Stimulated activated CD4-positive, alpha-beta T cell treated with anti-CD3 and anti-CD28 coated beads, TNF-alpha, amount 100 ng/mL, for 4 hours (primary cell): ENCODE measurements at places on chromosomes 13 and 19.

GRCh38 chr19:40204381-40204780, 13.2 kb downstream of the MAP3K10 start:
- no peak for DNase-seq

DNA sequence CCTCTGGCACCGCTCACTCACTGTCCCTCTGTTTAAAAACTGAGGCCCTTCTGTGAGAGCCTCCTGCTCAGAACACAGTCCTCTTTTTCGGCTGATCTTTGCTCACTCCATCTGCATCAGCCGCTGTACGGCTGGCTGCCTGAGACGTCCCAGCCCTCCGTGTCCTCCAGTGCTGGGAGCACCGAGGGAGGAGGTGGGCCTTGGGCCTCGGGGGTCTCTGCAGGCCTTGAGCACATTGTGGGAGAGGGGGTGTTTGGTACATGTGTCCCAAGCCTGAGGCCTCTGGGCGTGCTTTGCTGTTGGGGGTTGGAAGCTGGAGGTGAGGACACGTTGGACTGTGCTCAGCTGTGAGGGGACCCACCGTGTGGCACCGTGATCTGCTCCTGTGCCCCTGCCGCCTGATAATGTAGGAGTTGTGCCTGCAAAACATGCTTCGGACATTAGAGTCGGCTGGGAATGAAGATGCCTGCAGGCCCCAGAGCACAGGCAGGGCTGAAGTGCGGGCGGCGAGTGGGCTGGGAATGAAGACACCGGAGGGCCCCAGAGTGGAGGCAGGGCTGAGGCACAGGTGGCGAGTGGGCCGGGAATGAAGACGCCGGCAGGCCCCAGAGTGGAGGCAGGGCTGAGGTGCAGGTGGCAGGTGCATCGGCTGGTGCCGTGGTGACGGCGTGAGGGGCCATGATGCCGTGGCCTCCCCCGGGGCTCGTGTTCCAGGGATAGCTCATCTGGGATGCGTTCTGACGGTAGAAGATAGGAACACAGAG, 30.6 kb downstream of the MCF2L start:
- no peak for DNase-seq

DNA sequence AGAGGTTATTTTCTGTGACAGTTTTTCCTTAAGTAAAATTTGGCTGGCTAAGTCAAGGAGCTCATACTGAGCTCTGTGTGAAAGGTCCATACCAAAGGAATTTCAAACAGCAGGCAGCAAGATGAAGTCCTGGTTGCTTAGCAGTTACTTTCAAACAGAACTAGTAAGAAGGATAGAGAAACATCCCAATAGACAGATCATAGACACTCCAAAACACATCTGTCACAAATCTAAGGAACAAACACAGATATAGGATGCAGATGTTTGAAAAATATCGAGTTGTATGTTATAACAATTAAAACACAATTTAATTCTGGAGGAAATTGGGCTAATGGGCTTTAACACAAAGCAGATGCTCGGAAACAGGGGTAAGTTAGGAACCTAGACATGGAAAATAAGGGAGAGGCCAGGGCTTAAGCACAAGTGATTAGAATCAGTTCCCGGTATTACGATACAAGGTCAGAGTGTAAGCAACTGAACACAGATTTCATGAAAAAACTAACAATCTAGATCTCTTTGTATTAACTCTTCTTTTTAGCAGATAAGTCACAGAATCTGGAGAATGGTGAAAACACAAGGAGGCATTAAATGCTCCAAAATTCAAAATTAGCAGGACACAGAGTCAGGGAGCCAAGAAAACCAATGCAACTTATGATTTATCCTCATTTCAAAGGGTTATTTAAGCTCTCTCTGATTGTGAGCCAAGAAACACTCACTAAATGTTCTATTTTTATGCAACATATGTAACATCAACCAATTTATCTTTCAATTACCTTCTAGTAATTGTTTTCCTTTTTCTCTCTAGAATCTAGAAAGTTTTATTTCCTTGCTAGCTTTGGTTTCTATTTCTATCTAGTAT, 1992.9 kb upstream of the PCDH20 start:
- DNase-seq, result no peak

- no peak for DNase-seq
These were observed 50.7 kb upstream of the PNMA8B start for GRCh38 chr19:46546194-46546896.

DNA sequence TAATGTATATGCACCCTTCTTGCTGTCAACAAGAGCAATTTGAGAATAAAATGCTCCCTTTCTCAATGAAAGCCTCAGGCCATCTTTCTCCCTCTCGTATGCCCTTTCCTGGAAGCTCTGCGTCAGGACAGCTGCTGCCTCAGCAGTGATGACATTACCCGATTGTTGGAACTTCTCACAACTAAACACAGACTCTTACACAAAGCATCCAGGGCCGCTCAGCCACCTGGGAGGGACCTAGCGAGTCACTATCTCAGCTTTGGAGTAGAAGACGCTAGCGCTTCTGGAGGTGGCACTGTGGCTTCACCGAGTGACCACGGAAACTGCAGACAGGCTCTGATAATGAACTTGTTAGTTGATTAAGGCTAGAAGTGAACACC, 153.2 kb upstream of the SOX1 start:
- no peak for DNase-seq

- no peak for DNase-seq
These were observed 266.6 kb downstream of the KCTD12 start for GRCh38 chr13:76619631-76620030.

DNA sequence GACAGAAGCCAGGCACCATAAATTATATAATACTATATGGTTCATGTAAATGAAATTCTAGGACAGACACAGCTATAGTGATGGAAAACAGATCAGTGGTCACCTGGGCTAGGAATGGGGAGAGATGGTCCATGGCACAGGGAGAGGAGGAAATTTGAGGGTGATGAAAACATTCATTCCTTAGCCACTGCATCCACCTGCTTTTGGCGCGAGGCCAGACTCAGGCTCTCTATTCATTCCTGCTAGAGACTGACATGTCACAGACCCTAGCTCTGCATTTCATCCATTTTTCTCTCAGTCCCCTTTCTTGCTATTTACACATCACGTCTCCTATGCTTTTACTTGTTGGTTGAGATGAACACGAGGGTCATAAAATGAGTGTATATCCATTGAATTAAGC, 628.3 kb upstream of the SLC10A2 start:
- DNase-seq, result no peak

- DNase-seq, result no peak
These were observed 289.2 kb downstream of the EFNB2 start for GRCh38 chr13:106246242-106246641.

GRCh38 chr13:26932465-26932864, 171.9 kb upstream of the GPR12 start:
- no peak for DNase-seq

DNA sequence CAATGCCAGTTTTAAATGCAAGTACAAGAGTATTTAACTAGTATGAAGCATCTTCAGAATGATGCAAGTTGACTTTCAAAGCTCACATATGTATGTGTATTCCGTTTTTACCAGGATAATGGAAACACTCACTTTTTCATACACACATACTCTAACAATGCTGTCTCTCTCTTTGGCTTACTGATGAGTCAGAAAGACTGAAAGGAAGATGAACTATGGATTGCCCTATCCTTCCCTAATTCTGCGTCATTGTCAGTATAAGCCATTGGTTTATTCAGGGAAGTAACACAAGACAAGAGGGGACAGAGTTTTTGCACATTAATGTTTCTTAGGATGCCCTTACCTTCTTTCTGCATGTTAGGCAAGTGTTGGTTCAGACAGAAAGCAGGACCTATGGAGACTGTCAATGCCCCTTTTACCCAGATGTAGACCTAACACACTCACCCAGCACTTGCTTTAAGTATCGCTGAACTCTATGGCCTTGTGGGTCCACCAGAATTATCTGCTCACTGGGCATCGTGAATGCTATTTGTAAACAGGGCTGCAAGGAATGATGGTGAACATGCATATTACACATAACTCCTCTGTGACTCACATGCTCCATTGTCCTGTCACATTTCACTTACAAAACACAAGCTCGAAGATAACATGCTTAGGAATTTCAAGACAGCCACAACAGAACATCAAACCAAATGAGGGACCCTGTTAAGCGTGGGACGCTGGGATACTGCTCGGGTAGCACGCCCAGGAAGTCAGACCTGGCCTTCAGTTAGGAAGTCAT, 10.0 kb upstream of the OXGR1 start:
- DNase-seq, result no peak

DNA sequence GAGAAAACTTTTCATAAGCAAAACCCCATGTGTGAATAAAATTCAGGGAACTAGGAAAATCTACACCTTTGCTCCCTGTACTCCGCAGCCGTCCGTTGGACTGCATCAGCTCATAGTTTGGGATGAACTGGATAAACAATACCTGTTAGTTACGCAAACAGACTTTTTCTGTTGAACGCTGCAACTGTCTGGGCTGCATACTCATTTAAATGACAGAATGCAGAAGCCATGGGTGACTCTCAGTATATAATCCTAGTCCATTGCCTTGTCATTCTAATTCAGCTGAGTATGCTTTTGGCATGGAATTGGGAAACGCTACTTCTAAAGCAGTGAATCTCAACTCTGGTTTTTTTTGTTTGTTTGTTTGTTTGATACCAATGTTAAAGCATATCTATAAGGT, 151.6 kb downstream of the SLITRK1 start:
- no peak for DNase-seq

- no peak for DNase-seq
These were observed 33.0 kb downstream of the XPO4 start for GRCh38 chr13:20869540-20869939.

DNA sequence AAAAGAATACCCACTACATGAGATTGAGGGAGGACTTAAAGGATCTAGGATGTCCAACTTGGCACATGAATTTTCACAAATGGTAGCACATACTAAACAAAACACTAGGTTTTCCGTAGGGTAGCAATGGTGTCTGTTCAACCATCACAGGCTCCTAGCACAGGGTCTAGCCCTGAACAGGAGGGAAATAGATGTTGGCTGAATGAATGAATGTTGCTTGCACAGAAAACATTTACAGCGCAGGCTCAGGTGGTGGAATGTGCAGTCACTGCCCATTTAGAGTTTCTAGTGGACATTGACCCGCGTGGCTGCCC, 1.9 kb upstream of the MYCBP2 start:
- no peak for DNase-seq

DNA sequence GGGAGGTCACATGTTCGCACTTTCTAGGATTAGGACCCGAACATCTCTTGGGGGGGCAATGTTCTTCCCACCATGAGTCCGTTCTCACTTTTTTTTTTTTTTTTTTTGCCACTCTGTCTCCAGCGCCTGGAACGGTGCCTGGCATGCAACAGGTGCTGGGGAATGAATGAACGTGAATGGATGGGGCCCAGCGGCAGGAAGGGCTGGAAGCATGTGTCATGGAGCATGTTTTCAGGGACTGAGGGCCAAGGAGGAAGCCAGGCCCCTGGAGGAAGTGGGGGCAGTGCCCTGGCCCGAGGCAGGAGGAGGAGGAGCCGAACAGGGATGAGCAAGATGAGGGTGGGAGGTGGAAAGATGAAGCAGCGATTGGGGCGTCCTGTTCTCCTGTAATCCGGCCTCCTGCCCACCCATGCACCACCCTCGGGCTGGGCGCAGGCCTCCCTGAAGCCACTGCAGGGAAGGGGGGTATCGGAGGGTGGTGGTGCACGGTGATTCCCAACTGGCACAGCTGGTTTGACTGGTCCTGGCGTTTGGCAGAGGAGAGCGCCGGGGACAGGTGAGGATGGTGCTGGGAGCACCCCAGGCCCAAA, 8.8 kb upstream of the SULT2B1 start:
- no peak for DNase-seq

GRCh38 chr13:105089858-105090643, 1445.4 kb downstream of the EFNB2 start:
- no peak for DNase-seq

- DNase-seq, result no peak
These were observed 5.0 kb upstream of the GZMM start for GRCh38 chr19:538641-539428.

DNA sequence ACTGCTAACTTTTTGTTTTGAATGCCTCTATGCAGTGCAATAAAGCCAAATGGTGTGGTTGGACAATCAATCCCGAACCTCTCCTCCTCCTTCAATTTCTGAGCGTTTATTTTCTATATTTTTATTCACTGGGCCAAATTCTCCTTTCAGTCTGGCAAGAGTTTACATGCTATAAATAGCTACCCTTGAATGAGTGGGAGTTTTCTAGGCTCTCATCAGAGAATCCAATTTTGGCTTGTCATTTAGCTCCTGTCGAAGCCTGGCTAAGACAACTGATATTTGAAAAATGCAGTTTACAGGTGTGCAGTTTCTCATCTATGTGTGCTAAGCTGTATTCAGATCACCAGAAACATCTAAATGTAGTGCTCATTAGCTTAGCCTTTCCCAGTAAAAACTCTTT, 61.8 kb downstream of the OLFM4 start:
- DNase-seq, result no peak

- no peak for DNase-seq
These were observed 283.9 kb downstream of the KLF12 start for GRCh38 chr13:73850104-73850873.

- no peak for DNase-seq
These were observed 276.8 kb downstream of the KCNRG start for GRCh38 chr13:50292081-50292480.

GRCh38 chr19:11598103-11598483, 810 bp downstream of the ZNF627 start:
- no peak for DNase-seq

DNA sequence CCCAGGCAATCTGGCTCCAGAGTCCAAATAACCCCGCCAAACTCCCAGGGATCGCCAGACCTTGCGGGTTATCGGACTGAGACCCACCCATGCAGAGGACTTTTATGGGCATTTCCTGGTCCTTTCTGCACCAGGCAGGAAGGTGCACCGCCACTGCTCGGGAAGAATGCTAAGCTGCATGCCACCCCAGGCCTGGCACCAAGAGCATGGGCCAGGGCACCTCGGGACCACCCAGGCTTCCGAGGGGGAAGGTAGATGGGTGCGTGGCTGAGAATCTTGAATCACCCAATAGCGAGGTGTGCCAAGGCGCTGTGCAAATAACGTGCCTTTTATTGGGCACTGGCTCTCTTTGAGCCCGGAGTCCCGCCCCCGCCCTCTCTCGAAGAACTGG, 422 bp upstream of the ZNF575 start:
- no peak for DNase-seq

GRCh38 chr19:13260883-13261653, 110.9 kb downstream of the IER2 start:
- no peak for DNase-seq

DNA sequence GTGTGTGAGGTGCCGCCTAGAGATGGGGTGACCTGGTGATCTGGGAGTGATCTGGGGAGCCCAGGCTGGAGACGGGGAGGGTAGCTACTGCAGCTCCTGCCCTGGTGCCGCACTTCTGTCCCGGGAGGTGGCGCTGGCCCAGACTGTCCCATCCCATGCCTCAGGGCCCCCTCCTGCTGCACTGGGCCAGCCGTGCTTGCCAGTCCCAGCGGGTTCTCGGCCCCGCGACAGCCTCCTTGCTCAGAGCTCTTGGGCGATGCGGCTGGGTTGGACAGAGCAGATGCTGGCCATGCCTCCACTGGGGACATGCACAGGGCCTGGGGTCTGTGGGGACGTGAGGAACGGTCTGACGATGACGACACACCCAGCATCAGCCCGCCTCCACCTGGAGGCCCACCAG, 2.5 kb downstream of the RAX2 start:
- DNase-seq, result no peak
